ENCODE measurements at places on chromosomes 2 and 18. TPM values are rescaled to one million over a fixed set of nuclear protein-coding genes. Genes with fewer than 3 reads are reported as not detected.

WDSUB1 gene
- polyA plus RNA-seq = 17.9 TPM

DNA sequence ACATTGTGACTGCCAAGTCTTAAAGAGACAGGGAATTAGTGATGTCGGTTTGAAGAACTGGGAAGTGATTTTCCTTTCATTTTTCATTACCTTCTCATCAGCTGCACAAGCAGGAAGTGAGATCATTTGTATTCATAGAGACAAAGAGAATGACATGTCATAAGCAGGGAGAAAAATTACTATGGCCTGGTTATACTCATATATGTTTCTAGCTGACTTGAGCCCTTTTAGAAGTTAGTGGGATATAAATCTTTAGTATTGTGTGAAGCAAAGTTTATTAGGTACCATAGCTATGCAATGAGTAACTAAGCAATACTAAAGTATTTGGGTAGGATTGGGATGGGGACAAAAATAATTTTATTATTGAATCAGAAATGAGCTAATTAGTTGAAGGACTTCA is 284.1 kb downstream of the PID1 start:
- DNase-seq = no peak

- DNase-seq = no peak
Measured at GRCh38 chr2:10221976-10222870, 80.5 kb upstream of the HPCAL1 start.

DNA sequence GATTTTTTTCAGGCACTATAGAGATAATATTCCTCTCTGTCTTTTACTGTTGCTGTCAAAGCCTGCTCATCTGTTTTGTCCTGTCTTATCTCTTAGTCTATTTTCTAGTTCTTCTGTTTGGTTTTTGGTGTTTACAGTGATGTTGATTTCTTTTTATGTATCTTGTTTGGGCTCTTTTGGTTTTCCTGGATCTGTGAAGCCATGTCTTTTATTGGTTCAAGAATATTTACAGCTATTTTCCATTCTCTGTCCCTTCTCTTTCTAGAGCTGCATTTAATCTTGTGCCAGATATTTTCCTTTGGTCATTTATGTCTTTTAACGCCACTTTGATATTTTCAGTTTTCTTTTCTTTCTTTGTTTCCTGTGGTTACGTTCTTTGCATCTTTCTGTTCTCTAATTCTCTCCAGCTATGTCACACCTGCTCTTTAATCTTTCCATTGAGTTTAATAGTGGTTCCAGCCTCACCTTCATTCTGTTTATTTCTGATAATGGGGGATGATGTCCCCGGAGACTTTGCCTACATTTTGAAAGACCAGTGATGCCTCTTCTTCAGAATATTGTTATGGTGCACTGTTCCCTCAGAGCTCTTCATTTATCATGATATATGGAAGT is 32.0 kb downstream of the SMCHD1 start:
- DNase-seq = no peak

DNA sequence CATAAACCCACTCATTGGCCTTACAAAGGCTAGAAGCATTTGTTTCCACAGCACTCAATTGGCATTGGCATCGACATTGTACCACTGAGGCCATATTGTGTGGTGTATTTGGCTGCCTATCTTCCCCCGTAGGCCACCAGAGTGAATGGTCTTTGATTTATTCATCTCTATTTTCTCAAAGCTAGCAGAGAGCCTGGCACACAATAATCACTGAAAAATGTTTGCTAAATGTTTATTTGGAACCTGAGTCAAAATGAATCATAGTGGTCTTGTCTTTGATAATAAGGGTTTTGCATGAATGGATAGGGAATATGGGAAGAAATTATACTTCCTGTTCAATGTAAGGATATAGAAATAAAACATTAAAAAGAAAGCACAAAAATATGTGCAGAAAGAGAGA is 107.3 kb upstream of the SLC8A1 start:
- DNase-seq = no peak

DNA sequence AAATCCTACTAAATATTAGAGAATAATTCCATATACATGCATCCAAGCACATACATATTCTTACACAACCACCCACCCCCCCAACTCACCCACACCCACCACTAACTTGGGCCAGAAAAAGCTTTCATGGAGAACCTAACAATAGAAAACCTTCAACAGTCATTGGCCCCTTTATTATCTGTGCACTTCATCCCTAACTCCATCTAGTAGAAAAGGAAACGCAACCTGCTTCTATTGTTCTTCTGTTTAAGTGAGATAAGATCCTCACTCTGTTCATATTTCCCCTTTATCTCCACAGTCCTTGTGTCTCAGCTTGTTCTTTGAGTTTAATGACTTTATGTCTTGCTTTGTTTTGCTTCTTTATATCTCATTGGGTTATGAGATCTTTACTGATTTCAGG is 1740.2 kb upstream of the CELF4 start:
- no peak for DNase-seq

GRCh38 chr2:2586068-2586776 is 255.1 kb upstream of the MYT1L start:
- DNase-seq = no peak

DNA sequence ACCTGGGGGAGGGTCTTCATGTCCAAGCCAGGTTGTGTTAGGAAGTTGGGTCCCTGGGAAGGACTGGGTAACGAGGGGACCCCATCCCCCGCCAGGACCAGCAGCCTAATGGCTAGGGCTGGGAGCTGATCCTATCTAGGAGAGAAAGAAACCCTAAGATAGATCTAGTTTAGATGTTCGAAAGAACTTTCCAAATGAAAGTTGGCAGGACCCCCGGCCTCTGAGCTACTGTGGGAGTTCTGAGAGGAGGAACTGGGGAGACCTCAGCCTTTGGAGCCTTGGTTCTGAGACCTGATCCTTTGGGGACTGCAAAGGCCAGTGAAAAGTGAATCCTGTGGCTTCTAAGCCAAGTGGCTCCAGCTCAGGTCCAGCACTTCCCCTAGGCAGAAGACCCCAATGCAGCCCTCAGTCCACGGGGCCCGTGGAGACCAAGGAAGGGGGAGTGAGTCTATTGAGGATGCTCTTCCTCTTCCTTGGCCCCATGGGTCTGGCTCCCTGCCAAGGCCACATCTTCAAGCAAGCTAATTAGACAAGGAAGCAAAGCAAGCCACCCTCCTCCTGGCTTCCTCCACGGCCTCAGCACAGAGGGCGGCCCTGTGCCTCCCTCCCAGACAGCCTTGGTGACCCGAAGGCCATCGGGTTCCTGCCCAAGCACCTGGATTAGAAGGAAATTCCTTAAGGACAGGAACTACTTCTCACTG is 23.5 kb downstream of the CCT7 start:
- no peak for DNase-seq

SLC38A11 gene
- polyA plus RNA-seq = 2.1 TPM

- DNase-seq = no peak
Measured at GRCh38 chr2:132484144-132484543, 67.5 kb downstream of the GPR39 start.

GRCh38 chr18:48161911-48162698 is 231.6 kb upstream of the SMAD2 start:
- DNase-seq = no peak

GRCh38 chr18:38790303-38790702 is 1224.7 kb upstream of the CELF4 start:
- DNase-seq = no peak

CRIM1 gene
- polyA plus RNA-seq = 30.0 TPM

All from left lung (tissue), 14 donors.